ENCODE measurements at places on chromosomes 6 and 20.

DNA sequence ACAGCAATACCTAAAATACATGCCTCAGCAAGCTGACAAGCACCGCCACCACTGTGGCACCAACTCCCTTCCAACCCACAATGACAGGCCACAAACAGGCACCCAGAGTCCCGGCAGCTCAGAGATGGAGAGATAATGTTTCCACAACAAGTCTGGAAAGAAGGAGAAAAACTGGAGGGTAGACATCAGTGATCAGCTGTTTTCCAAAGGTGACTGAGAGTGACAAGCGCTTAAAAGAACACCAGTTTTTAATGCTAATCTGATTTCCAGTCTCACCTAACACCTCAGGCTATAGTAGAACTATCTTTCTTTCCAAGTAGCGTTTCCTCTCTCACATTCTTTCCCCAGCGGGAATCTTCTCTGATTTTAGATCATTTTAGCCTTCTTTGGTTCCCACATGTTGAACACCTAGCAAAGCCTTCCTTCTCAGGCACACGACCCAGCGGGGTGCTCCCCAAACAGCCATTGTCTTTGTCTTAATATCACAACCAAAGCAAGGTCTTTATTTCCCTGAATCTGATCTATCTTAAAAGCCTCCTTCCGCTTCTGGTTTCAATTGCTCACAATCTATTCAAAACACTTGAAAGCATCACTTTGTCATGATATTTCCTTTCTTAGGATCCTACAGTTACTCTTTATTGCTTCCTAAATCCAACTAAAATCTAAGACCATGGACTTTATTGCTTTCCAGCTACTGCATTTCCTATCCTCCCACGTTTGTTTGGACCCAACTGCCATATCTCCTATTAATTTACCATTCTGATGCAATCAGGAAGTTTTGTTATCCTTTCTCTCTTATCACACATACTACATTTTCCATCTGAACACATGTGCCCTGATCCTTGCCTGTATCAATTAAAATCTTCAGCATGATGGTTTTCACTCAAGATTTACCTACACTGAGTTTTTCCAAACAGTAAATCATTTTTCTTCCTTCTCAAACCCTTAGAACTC is 282.7 kb downstream of the ADGB start:
- no peak for DNase-seq

GRCh38 chr20:37920270-37920669 is 17.3 kb downstream of the VSTM2L start:
- no peak for DNase-seq

DNA sequence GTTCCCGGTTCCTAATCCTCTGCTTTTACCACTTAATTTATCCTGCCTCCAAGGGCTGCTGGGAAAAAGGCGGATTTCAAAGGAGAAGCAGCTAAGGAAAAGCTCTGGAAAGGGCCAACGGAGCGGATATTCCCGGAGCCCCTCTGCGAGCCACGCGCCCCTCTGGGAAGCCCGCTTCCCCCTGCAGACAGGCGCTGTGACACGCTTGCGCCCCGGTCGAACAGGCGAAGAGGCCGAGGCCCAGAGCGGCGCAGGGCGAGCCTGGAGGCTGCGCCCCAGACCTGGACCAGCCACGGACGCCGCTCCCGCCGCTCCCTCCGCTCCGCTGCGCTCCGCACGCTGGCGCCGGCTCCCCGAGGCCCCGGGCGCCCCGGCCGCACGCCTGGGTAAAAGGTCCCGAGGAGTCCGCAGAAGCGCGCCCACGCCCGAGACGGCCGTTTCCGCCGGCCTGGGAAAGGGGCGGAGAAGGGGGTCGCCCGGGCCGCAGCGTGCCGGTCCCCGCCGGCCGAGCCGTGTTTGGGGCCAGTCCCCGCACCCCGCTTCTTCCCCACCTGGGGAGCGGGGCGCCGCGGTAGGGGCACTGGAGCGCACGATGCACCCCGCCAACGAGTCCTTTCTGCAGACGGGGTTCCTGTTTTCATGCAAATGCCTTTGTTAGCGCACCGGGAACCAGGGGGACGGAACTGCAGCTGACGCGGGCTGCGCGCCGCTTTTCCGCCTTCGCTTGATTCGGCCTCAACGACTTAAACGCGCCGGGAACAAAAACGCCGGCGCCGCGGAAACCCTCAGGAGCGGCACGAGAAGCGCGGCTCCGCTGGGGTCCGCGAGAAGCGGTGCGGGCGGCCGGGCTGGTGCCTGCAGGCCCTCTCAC is 91.9 kb upstream of the SIRPA start:
- DNase-seq = peak; percentile 44

GRCh38 chr6:125612345-125612846 is 137.0 kb upstream of the HEY2 start:
- DNase-seq = no peak

- DNase-seq = no peak
These were observed 713.3 kb downstream of the PRKN start for GRCh38 chr6:162014069-162014811.

- no peak for DNase-seq
These were observed 54.1 kb upstream of the UBR2 start for GRCh38 chr6:42509765-42510164.

DNA sequence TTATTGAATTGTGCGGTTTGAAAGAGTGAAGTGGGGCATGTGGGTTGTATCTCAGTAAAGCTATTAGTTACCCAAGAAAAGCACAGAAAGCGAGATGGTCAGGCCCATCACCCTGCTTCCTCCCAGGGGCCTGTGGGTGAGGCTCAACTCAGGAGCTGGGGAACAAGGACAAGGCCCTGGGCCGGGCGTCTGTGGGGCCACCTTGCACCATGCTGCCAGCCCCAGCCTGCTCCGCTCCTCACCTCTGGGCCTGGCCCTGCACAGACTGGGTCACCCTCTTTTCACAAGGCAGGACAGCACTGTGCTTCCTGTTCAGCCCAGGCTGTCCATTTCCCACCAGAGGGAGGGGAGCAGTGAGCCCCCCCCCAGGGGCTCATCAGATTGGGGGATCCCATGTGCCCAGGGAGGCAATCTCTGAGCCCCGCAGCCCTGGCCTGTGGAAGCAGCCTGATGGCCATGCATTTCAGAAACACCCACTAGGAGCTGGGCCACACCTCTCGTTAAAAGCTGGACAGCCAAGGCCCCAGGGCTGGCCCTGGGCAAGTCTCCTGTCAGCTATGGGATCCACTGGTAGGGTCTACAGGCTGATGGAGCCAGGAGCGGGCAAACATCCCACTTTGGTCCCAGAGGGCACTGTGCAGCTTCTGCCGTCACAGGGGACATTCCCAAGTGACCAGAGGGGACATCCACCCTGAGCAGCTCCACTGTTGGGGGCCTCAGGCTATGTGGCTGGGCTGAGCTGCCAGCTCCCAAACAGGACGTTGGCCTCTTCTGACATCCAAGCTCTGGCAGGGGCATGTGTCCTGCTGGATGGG is 55.9 kb downstream of the YTHDF1 start:
- no peak for DNase-seq

GRCh38 chr20:15949391-15949790 is 623.9 kb downstream of the KIF16B start:
- DNase-seq = no peak

DNA sequence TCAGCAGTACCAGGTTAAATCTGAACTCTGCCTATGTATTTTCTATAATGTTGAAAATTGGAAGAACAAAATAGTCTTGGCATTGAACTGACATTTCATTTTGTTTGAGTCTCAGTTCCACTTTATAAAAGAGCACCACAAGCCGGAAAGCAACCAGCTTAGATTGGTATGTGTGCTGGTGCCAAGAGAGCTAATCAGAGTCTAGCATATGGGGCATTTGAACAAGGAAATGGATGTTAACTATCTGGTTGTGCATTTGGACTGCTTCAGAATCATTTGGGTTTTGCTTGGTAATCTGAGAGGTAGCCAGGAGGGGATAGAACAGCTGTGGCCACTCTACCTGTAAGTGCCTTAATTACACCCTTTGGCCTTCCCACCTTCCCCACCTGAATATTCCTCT is 184.8 kb downstream of the GRIK2 start:
- no peak for DNase-seq

DNA sequence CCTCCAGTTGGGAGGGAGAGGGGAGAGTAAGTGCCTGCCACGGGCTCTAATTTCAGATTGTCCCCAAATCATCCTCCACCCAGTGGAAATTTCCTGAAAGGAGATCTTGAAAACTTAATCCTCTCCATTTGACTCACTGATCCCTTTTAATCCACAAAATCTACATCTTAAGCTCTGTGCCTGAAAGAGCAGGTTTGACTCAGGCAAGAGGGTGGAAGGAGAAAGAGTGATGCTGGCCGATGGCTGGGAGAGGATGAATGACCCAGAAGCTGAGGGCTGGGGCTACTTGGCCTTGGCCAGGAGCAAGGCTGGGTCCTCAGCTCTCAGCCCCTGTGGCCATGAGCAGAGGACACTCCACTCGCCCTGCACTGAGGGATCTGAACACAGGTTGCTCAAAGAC is 8.1 kb downstream of the BPIFA2 start:
- DNase-seq = no peak

- DNase-seq = peak; percentile 59
These were observed 81.1 kb upstream of the PIM1 start for GRCh38 chr6:37088897-37089296.

DNA sequence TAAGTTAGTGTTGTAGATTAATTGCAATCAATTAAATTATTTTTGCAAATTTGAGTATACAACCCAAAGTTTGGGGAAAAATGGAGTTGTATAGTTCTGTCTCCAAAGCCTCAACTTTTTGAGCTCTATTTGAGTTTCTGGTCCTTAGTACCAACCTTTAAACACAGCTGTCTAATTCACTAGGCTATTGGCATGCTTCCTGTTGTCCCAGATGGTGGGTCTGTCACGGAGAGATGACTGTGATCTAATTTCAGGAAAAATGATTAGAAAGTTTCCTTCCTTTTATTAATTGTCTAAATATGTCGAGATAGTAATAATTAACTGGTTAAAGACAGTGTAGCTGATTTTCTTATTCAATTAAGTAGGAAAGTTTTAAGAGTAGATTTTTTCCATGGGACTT is 109.6 kb downstream of the SCAF8 start:
- DNase-seq = no peak

DNA sequence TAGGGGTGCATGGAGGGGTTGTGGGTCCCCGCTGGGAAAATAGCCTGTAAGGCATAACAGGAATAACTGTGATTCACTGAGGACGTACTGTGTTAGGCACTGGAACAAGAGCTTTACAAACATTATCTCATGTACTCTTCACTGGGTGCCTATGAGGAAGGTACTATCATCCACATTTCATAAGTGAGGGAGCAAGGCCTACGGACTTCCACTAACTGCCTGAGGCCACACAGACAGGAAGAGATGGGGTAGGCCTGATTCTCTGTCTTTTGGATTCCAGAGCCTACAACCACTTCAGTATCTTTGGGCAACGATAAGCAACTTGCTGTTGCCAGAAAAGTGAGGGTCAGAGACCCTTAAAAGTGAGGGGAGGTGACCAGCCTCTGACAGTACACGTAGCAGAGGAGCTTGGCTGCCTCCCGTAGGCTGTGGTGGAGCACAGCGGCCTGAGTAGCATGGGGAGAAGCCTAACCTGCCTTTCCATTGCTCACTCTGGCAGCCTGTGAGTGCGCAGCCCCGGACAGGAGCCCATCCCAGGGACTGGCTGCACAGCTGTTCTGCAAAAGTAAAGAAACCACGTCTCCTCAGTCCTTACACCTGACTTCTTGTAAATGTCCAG is 30.4 kb downstream of the PSMB1 start:
- no peak for DNase-seq

- no peak for DNase-seq
These were observed 6.0 kb downstream of the MLN start for GRCh38 chr6:33797626-33798342.

DNA sequence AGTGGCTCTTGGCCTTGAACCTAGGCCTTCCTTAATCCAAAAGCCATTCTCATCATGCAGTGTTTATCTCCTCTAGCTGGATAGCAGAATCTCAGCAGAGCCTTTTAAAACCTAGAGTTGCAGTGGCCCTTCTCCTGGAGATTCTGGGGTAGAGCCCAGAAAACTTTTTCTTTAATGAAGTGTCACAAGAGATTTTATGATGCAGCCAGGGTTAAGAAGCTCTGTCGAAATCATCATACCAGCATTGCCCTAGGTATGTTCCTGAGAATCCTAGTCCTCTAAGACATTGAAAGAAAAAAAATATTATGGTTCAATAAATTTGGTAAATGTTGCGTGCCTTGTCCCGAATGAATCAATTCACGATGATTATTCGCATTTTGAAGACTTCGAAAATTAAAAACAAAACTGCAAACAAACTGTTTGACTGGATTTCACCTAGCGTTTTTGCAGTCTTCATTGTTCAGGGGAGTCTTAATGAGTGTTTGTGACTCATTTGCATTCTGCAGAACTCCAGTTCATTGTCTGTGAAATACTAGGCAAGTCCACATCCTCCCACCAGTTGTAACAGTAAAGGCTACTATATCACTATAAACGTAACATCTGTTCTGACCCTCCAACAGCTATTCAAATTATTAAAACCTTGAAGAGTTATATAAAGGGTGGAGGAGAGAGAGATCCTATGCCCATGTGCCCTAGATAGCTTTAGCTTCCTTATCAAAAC is 198.6 kb downstream of the UST start:
- DNase-seq = no peak

- peak; percentile 71 for DNase-seq
These were observed 20.9 kb downstream of the MAP1LC3A start for GRCh38 chr20:34579191-34579978.

DNA sequence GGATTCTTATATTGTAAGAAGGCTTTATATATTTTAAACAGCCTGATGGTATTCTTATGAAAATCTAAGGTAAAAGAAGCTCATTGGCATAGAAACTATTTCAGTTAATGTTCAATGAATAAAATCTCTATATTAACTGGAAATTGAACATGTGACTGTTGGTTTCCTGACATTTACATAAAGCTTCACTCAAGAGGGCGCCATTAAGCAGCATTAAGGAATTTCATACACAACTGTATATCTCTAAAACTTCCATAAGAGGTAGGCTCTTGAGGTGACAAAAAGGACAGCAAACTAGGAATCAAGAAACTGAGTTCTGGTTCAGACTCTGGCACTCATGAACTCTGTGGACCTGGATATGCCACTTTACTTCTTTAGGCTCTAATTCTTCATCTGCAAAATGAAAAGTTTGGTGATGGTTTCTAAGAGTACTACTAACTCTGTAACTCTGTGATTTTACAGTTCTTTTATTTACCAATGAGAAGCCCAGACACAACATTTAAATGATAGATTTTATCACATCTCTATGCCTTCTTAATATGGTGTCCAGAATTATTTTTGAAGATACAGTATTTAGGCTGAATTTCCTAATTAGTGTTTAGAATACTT is 147.5 kb downstream of the FLRT3 start:
- DNase-seq = peak; percentile 32

- no peak for DNase-seq
These were observed 147.0 kb downstream of the MYB start for GRCh38 chr6:135328136-135328535.

DNA sequence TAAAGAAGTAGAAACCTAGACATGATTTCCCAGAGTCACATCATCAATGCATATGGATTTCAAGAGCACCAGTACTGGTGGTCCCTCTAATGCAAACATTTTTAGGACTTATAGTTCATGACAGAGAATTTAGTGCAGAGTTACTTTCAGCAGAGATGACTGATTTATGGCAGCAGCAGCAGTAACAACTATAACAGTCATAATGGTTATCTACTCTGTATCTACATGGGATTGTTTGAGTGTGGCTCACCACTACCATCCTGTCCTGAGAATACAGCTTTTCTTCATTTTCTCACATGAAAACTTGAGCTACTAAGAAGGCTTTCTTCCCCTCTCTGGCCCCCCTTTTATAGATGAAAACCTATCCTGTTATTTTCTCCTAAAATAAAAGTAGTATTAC is 128.5 kb upstream of the ENPP5 start:
- no peak for DNase-seq
